Prostate gland (tissue), 2 donors: ENCODE measurements at places on chromosomes 5 and 9.

GRCh38 chr9:70113403-70114022 lies 69.9 kb downstream of the MAMDC2 start:
- peak; percentile 45 for DNase-seq

GRCh38 chr9:8733131-8733954 lies 933.8 kb upstream of the DMAC1 start:
- H3K4me1 ChIP-seq: no peaks in the 10 kb centered on the region
- no peaks in the 10 kb centered on the region for H3K36me3 ChIP-seq
- peak overlapping the region; percentile 11 for H3K4me3 ChIP-seq
- no peak overlapping the region for H3K27ac ChIP-seq

DNA sequence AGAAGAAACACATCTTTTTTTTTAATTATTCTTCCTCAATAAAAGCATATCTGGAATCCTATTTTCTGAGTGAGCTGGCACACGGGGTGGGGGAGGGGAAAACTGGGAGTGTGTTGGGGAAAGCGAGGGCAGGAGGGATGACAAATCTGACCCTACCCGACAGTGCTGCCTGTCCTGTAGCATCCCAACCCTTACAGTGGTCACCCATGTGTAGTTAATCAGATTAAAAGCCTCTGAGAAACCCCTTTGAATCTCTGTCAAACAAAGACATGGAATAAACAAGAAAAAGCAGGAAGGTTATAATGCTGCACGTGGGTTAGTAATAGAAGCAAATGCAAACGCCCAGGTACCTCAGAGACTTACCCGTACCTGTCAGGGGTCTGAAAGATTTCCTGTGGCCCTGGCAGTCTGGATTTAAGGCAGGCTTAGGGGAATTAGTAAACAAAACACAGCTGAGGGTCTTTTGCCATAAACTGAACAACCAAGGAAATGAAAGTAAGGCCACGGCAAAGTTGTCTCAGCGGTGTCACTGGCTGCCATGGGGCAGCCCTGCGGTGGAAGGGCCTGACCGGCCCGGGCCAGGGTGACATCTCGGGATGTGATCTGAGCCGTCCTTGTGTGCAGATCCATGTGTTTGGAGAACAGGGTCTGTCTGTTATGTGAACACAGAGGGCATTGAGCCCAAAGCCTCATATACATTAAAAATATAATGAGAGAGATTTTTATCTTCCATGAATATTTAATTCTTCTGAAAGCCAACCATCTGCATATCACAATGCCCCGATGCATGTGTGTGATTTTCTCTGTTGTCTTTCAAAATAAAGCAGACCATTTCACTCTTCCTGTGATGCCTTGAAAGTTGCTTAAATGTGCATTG lies 308.2 kb downstream of the ZNF608 start:
- no peaks in the 10 kb centered on the region for H3K4me1 ChIP-seq
- no peaks in the 10 kb centered on the region for H3K27me3 ChIP-seq
- no peak overlapping the region for H3K27ac ChIP-seq
- H3K36me3 ChIP-seq: no peaks in the 10 kb centered on the region
- no peak overlapping the region for H3K4me3 ChIP-seq
- DNase-seq: no peak

DNA sequence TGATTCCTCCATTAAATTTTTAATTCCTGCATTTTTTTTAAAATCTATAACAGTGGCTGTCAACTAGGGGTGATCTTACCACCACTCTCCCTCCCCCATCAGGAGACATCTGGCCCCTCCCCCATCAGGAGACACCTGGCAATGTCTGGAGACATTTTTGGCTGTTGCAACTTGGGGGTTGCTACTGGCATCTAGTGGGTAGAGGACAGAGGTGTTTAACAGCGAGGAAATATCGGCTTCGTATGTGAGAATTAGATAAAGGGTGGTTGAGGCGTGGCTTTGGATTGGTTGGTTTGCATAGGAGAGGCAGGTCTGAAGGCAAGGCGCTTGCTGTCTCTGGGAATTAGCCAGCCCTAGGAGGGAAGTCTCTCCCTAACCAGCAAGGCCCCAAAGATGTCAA lies 10.5 kb downstream of the CDHR2 start:
- DNase-seq: no peak
- no peak overlapping the region for H3K27ac ChIP-seq
- H3K27me3 ChIP-seq: no peaks in the 10 kb centered on the region
- no peaks in the 10 kb centered on the region for H3K4me1 ChIP-seq

DNA sequence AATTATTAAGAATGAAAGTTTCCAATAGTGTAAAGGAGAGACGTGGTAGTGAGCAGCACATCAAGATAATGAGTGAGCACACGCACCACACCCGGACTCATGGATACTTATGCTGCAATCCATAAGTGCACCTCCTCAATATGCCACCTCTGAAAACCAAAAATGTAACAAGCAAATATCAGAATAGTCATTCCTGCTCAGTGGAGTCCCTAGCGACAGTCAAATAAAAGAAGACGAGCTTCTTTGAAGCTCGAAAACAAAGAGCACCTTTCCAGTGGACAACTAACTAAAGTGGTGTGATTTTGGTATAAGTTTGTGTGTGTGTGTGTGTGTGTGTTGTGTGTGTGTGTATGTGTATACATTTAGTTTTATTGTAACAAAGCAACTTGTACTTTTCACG lies 241.3 kb downstream of the DEPDC1B start:
- no peaks in the 10 kb centered on the region for H3K36me3 ChIP-seq
- no peak overlapping the region for H3K4me3 ChIP-seq
- DNase-seq: no peak
- H3K27me3 ChIP-seq: no peaks in the 10 kb centered on the region
